Fibroblast of skin of back (primary cell): ENCODE measurements at places on chromosomes 1 and 21.

GRCh38 chr1:222736972-222737371, at the start of gene FAM177B:
Gene FAM177B, plus strand, starts transcription at chr1:222737202. Its CDS starts 9,344 bp downstream, at chr1:222746546.
- DNase-seq: no peak

DNA sequence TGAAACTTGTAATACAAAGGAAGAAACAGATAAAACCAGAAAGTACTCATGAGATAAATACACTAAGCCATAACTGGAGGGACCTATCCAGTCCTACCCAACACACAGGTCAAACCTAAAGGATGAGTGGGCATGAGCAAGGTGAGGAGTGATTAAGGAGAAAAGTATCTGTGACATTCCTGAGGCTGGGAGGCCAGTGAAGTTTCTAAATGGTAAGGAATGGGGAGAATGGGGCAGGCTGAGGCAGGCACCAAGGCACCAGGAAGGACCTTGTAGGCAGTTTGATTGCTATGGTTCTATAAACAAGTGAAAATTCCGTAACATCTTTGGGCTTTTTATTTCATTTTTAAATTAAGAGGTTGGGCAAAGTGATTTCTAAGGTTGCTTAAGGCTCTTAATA, 10.4 kb downstream of the DDX59 start:
- DNase-seq: no peak

DNA sequence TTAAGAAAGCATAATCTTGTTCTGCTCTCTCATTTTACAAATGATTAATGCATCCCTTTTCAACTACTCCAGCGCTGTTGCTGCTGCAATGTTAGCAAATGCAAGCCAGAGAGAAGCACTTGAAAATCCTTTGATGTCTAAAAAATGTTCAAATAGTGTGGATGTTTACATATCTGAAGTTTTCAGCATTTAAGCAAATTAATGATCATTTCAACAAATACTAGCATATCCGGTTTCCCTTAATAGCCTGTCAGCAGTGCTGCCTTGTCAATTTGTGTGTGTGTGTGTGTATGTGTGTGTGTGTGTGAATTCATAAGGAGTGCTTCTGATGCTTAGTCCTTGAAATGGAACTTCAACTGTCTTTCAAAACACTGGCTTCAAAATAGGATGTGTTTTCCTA, 48.1 kb upstream of the WNT2B start:
- peak; percentile 68 for DNase-seq

DNA sequence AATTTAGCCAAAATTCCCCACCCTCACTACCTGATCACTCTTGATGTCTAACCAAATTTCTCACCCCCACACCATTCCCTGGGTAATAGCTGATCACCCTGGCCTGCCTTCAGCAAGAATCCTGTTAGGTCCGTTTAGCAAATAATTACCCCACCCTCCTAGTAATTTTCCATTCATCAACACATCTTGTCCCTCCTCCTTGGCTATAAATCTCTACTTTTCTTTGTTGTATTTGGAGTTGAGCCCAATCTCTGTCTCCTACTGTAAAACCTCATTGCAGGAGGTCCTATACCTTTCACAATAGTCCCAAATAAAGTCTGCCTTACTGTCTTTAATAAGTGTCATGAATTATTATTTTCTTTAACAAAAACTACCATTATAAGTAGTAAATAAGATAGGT, 6.9 kb upstream of the PRKAA2 start:
- no peak for DNase-seq

DNA sequence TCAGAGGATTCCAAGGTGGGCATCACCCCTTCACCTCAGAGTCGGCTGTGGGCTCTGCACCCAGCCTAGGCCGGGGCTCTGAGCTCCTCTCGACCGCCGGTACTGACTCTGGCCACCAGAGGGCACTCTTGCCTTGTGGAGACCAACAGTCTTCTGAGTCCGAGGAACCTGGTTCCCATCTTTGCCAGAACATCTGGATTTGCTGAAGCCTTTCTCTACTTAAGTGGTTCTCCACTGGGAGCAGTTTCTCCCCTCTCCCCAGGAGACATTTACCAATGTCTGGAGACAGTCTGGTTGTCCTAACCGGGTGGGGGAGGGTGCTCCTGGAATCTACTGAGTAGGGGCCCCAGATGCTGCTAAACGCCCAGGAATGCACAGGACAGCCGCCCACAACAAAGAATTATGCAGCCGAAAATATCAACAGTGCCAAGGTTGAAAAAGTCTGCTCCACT, 9.4 kb downstream of the ETV3L start:
- DNase-seq: peak; percentile 81

GRCh38 chr21:35127851-35128250, 78.7 kb upstream of the RUNX1 start:
- DNase-seq: peak; percentile 27

- DNase-seq: peak; percentile 62
These were observed 93.2 kb downstream of the ARHGEF10L start for GRCh38 chr1:17632541-17633184.

- no peak for DNase-seq
These were observed 32.5 kb upstream of the LMO4 start for GRCh38 chr1:87296206-87296605.

- no peak for DNase-seq
These were observed 54.2 kb upstream of the USP1 start for GRCh38 chr1:62382658-62382955.

DNA sequence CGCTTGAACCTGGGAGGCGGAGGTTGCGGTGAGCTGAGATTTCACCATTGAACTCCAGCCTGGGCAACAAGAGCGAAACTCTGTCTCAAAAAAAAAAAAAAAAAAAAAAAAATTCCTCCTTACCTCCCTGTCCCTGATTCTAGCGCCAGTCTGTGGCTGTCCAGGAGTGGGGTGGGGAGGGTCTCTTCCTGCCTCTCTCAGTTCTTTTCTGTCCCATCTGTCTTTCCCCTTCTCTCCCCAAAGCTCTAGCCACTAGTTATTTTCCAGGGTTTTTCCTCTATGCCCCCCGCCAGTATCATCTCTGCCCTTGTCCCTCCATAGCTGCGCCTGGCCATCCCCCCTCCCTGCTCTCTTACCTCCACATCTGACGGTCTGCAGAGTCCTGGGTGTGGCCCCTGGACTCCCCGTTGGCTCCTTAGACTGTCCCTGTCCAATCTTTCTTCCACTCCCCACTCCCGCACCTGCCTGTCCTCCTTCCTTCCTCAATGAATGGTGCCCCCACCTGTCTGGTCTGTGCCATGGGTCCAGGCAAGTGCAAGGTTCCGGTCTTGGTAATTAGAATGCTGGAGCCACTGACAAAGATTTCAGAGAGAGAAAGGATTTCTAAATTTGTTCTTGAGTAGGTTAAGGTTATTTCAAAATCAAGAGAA, 1.6 kb upstream of the TMEM63A start:
- DNase-seq: no peak

DNA sequence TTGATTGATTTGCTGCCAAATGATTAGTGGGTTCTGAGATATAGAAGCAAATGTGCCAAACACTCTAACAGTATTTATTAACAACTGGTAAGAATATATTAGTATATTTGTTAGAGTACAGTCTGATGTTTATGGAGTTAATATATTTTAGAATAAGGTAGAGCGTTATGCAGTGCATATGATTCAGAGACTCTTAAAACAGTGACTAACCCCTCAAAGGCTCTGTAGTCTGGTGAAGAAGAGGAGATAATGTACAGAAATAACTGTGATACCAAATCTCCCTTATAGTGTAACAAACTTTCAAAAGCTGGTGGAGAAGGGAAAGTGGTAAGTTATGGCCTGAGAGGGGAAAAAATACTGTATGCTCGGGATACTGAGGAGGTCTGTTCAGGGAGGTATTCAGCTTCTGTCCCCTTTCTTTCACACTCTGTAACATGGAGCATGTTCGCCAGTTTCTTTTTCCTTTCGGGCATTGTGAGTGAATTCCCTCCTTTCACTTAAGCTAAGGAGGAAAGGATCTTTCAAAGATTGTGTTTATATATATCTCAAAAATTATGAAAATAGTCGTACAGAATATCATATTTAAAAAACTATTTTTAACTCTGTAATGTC, 121.2 kb downstream of the ADGRL2 start:
- DNase-seq: peak; percentile 36

DNA sequence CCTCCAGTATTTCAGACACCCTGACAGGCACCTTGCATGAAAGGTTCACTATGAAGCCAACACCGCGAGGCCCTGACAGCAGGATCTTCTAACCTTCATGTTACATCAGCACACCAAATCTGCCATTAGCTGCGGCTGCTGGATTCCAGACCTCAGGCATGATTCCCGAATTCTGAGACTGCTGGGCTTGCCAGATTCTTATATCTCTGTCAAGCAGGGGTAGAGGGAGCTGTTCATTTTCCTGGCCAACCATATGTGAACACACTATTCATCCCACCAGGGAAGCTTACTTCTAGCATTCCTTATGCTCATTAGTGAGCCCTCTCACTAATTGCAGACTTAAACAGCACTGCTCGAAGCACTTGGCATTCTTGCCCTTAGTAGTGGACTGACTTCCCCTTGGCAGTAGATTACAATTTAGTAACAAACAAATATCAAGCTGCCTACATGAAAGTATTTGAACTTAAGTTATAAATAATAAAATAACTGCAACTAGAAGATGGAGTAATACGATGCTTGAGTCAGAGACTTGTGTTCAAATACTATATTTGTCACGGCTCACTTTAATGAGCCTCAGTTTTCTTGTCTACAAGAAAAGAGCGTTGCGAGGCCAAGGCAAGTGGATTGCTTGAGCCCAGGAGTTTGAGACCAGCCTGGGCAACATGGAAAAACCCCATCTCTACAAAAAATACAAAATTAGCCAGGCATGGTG, 43.3 kb downstream of the NID1 start:
- DNase-seq: peak; percentile 19

- DNase-seq: no peak
These were observed 234.3 kb downstream of the CAMTA1 start for GRCh38 chr1:7019510-7019909.

DNA sequence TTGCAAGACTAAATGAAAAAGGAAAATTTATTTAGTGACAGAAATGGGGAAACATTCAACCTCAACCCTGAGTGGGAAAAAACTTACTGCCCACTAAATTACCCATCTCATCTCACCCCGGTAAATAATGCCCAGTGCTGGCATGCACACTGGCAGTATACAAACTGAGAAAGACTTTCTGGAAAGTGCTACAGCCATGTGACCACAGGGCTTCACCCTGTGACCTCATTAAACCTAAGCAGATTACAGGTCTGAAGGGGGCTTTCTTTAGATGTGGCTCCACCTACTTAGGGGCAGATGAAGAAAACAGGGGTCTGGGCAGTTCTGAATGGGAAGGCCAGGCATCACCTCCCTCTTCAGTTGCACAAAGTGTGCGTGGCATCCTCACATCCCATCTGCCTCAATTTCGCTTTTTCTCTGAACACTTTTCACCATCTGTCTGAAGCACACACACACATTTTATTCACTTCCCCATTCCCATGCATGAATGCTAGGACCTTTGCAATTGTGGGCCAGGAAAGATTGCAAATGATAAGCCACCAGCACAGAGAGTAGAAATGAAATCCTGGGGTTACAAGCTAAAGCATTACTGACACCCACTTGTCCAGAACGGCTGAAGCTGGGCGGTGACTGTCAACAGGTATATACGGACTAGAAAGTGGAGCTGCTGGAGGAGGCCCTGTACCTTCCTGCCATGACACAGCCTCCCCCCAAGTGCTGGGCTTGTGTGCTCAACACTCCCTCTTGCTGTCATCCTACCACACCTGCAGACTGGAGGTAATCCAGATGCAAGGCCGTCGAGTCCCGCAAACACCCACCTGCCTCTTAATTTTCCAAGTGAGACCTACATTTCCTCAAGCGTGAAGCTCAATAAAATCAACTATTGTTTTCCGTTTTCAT, 2.7 kb downstream of the NADK start:
- DNase-seq: no peak

DNA sequence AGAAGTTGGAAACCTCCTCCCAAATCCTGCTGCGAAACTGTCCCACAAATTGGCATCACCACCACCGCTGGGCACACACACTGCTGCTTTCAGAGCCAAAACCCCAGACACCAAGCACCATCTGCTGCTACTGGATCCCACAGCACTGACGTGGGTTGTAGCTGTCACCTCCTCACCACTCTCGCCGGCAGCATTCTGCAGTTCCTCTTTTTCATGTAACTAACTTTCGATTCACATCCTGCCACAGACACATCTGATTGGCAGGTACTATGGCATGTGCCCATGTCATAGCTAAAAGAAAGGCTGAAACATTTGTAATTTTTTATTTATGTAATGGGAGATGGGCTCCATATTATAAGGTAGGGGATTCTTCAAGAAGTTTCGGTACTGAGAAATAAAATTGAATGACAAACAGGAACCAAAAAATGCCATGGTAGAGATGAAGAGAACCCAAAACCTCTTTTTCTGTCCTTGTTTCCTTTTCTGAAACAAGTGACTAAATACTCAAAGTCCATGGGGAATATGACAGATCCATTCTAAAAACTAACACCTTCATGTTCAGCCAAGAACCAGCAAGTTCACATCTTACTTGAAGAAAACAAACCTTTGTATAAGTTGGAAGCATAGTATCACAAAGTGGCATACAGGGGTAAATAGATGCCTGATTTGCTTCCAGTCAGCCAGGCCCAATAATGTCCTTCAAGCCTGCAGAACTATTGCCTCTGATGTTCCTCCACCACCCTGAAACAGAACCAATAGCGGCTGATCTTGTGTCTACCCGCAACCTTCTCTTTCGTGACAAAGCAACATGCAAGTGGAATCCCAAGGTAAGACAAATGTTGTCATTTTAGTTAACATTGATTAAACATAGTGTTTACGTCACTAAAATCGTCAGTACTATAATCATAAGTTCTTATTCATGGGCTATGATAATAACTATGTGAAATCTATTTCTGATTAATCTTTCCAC, 26.6 kb upstream of the RGS13 start:
- no peak for DNase-seq

DNA sequence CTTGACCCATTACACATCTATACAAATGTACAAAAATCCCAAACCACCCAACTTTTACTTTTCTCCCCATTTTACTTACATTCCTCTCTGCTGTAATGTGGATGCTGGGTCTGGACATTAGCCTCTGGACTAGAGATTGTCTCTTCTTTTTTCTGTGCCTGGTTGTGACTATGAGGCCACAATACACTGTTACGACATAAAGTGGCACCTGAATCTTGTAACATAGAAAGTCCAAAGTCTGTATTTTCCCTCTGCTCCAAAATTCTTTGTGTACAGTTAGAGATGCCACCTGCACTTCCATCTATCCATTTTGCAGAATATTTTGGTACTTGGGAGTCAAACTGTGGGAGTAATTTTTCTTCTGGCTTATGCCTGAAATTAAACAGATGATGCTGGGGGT, 22.7 kb downstream of the C21orf91 start:
- DNase-seq: no peak

GRCh38 chr1:81550753-81551152, 250.0 kb upstream of the ADGRL2 start:
- DNase-seq: peak; percentile 13

GRCh38 chr1:212601524-212601923, 7.0 kb upstream of the ATF3 start:
- no peak for DNase-seq

GRCh38 chr1:58786927-58787245, 3.0 kb upstream of the JUN start:
- DNase-seq: no peak
